ENCODE measurements at places on chromosomes 12 and 14.

DNA sequence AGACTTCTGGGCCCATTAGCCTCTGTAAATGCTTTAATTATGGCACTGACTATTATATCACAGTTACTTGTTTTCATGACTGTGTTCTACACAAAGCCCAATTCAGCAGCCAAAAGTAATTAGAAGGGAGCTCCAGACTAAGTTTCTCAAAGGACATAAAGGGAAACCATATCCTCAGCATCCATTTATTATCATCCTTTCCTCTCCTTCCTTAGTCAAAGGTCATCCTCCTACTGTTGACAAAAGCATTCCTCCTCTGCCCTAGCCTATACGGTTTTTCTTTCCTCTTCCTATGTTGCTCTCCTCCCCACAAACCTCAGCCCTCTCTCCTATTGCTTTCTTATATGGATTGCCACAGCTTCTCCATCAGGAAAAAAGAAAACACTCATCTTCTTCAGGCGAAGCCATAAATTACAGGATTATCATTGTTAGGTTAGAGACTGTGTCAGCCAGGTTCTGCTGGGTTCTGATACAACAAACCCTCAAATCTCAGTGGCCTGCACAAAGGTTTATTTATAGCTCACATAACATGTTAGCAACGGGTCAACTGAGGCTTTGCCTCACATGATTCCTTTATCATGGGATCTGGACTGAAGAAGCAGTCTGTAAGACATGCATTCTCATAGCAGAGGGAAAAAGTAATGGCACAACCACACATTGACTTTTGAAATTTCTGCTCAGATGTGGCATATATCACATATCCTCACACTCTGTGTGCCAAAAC lies 207.2 kb downstream of the SLC5A8 start:
- DNase-seq, result no peak

DNA sequence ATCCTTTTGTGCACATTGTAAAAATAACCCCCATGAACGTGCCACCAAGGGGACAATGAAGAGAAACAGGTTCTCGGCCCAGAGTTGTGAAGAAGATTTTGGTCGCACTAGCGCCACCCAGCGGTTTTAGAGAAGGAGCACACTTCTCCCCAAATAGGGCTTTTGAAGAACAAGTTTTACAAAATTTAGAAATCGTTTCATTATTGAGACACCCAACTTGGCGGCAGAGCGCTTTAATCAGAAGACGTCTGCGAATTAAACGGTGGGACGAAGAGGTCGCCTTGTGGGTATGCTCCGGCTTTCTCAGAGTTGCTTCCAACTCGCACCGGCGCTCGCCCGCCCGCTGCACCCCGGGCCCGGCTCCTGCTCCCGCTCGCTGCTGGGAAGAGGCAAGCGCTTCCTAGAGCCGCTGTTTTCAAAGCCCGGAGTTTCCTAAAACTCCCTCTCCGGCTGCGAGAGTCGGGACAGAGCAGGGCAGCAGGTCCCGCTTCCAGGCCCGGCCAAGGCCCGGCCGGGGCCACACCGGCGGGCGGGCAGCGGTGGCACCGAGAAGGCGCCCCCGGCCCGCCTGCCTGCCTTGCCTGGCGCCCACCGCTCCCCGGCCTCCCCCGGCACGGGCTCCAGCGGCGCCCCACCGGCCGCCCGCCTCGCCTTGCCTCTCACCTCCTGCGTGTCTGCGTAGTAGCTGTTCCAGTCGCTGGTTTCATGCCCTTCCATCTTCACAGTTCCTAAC lies 645 bp downstream of the FOXA1 start:
- no peak for DNase-seq

GRCh38 chr12:121595520-121595919 lies 14.7 kb upstream of the KDM2B start:
- DNase-seq, result no peak

- DNase-seq, result no peak
These were observed 8.6 kb upstream of the NID2 start for GRCh38 chr14:52077256-52077979.

DNA sequence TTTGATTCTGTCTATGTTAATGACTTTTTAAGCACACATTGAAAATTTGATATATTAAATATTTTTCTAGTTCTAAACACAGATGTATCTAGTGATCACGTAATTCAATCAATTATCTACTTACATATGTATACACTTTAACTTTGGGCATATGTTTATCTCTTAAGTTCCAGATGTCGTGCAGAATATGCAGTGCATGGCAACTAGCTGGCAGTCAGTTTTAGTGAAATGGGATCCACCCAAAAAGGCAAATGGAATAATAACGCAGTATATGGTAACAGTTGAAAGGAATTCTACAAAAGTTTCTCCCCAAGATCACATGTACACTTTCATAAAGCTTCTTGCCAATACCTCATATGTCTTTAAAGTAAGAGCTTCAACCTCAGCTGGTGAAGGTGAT lies 105.3 kb downstream of the PTPRQ start:
- no peak for DNase-seq

- DNase-seq, result no peak
These were observed 2.0 kb upstream of the SETD1B start for GRCh38 chr12:121801595-121802484.

GRCh38 chr12:7609495-7609894 lies 56.2 kb downstream of the APOBEC1 start:
- DNase-seq, result no peak

DNA sequence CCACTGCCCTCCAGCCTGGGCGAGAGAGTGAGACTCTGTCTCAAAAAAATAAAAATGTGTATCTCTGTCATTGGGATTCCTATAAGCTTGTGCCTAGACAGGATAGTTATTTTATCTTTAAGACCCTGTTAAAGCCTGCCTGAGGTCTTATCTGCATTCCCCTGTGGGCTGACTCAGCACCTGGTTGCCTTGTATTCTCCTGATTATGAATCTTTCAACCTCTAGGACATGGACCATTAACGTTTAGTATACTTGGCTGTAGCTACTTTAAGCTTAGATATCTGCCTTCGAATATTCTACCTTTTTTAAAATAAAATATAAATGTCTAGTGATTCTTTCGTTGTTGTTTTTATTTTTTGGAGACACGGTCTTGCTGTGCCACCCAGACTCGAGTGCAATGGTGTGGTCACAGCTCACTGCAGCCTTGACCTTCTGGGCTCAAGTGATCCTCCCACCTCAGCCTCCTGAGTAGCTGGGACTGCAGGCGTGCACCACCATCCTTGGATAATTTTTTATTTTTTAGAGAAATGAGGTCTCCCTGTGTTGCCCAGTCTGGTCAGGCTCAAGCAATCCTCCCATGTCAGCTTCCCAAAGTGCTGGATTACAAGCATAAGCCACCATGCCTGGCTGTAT lies 41.3 kb downstream of the RESF1 start:
- no peak for DNase-seq

DNA sequence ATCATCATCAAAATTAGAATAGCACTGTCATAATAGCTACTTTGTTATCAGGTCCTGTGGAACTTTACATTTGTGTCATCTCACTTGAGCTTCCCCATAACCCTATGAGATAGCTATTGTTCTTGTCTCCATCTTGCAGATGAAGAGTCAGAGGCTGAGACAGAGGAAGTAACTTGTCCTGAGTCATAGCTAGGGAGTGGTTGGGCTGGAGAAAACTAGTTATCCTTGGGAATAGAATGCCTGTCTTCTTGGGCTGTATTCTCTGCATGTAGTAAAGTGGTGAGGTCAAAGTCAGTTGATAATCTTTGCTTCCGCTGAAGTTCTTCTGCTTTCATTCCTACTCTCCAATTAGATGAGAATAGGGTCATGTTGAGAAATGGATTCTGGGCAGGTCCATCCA lies 117.0 kb downstream of the SMOC1 start:
- no peak for DNase-seq

DNA sequence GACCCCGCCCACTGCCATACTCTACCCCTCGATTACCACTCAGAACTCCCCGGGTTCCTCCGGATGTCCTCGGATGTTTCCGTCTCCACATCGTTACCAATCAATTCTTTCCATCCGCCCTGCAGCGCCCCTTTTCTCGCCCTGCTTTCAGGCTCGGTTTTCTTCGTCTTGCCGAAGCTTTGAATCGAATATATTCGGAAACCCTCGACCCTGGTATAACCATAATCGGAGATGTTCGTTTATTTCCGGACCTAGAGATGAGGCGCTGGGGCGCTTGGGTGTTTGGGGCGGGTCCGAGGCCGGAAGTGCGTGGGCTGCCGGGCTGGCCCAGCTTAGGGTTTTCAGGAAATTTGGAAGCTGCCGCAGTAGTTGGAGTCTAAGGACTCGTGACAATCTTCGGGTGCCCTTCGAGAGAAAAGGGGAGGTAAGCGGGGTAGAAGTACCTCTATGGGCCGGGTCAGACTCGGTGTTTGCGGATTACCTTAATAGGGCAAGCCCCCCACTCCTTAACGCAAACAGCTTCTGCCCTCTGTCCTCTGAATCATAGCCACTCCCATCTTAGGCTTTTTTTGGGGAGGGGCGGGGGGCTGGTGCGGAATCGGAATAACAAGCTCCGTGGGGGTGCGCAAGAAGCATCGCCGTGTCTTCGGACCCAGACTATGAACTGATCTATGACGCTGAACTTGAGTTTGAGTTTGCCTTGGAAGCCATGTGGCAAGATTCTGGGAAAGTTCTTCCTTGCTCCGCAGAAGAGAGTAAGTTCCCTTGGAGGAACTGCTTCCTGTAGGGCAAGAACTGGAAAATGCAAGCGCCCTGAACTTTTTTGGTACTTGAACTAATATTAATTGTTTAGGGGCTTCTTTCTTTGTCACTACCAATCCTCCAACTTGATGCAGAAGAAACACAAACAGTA lies at the start of gene C14orf119:
Gene C14orf119 (plus strand): TSS at position 310 of the 913 bp plus-strand sequence. CDS start 2,154 bp downstream, outside the sequence.
- DNase-seq, result peak; percentile 96

All from aorta (tissue), 5 donors.